Endothelial cell of umbilical vein (primary cell): ENCODE measurements at places on chromosomes 2 and 18. TPM values are rescaled to one million over a fixed set of nuclear protein-coding genes. Genes with fewer than 3 reads are reported as not detected.

The BOLL gene
- total RNA-seq: not detected in 2 replicates

The SNRPD1 gene
- total RNA-seq: 91.6 and 97.3 TPM in 2 replicates

The ELOA2 gene
- total RNA-seq: not detected in 2 replicates

The ZNF638 gene
- 109 and 111 TPM in 2 replicates for total RNA-seq

The TANC1 gene
- 86.3 and 99.4 TPM in 2 replicates for total RNA-seq

The C1QL2 gene
- not detected in 2 replicates for total RNA-seq

The CAPN14 gene
- 0.15 and 0.23 TPM in 2 replicates for total RNA-seq

The ASB3 gene
- total RNA-seq: 14.2 and 20.5 TPM in 2 replicates

DNA sequence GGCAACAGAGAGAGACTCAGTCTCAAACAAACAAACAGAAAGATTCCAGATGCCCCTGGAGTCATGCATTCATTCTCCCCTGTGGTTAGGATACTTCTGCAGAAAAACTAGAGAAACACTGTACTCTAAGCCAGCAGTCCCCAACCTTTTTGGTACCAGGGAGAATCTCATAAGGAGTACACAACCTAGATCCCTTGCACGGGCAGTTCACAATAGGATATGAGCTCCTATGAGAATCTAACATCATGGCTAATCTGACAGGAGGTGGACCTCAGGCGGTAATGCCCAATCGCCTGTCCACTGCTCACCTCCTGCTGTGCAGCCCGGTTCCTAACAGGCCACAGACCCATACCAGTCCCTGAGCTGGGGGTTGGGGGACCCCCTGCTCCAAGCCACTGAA lies 18.3 kb downstream of the PSME4 start:
- no peak for DNase-seq

DNA sequence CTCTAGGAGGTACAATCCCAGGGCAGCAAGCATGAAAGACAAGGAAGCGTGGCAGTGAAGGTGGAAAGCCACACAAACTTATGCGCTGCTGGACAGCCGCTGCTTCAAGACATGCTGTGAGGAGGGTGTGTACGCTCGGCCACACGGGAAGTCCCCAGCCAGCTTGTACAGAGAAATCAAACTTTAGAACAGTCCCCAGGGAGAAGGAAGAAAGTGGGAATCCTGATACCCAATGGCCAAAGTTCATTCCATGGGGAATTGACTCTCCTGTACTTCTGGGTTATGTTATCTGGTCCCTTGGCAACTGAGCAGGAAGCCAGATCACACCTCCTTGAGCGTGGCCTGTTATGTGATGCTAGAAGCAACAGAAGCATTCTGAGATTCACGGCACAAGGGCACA lies 86.1 kb upstream of the BOD1L2 start:
- no peak for DNase-seq

- DNase-seq: no peak
Measured at GRCh38 chr2:186379052-186379451, 107.0 kb upstream of the ZC3H15 start.

DNA sequence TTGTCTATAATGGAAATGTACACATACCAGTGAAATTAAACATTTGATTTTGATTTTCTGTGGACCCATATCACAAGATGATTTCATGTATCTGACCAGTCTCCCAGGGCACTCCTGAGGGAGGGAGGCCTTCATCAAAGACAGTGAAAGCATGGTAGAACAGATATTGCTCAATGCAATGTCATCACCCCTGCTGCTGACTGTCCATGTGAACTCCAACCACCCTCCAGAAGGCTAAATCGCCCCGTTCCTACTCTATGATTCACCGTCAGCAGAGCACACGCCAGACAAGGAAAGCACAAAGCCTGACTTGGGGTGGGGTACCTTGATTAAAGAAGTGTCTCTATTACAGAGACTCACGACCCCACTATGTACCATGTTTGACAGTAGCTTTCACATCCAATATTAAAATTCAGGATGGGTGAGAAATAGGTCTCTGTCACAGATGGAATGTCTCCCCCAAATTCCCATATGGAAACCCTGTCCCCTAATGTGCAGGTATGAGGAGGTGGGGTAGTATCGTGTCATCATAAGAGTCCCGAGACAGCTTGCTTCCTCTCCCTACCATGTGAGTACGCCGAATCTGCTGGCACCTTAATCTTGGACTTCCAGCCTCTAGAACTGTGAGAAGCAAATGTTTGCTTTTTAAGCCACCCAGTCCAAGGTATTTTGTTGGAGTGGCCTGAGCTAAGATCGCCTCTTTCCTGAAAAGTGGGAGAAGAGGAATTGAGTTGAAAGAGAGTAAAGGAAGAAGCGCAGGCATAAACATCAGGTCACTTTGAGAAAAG lies 42.4 kb downstream of the CYB5A start:
- DNase-seq: no peak

GRCh38 chr2:227188292-227188691 lies 23.9 kb downstream of the COL4A3 start:
- no peak for DNase-seq

- peak; percentile 82 for DNase-seq
Measured at GRCh38 chr2:204491528-204491927, 53.7 kb upstream of the PARD3B start.

DNA sequence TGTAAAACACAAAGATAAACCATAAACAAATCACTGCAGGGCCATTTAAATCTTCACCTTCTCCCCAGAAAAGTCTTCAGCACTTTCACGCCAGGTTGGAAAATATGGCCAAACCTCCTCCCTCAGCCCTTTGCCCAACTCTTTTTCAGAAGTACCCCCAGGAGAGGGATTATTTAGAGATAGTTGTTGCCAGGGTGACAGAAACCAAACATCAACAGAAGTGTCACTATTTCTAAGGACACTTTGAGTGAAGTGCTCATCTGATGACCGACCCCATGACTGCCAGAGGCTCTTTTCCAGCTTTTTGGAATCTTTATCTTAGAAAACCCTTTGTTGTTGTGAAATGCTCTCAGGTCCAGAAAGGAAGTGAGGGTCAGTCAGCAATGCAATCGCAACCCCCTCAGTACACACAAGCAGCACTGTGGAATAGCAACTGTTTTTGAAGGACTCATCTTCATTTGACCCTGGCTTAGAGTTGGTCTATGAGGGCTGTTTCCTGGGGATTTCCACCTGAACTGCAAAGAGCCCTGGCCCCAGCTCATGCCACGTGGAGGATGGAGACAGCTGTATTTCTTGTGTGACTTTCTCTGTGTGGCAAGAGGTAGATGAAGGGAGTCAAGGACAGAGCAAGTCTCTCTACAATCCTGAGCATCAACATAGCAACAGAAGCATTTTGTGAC lies 114.0 kb upstream of the STON1 start:
- no peak for DNase-seq

DNA sequence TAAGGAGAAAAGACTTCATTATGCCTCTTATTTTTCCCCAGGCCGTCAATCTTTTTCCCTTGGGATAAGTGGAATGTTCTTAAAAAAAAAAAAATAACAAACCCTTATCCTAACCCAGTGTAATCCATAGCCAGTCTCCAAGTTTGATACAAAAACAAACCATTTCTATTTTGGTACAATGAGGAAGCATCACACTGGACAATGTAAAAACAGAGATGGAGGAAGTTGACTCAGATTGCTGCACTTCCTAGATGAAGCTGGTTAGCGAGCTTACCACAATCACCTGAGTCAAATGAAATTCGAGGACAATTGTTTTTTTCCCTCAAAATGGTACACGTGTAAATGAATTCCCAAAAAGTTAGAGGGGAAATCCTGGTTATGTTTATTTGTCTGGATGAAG lies 259.7 kb downstream of the TCF4 start:
- DNase-seq: peak; percentile 96

GRCh38 chr18:7164323-7165004 lies 46.9 kb upstream of the LAMA1 start:
- no peak for DNase-seq

- DNase-seq: no peak
Measured at GRCh38 chr2:56347881-56348280, 164.1 kb downstream of the CCDC85A start.

GRCh38 chr2:71224935-71225334 lies 2.0 kb downstream of the PAIP2B start:
- DNase-seq: no peak

- DNase-seq: peak; percentile 49
Measured at GRCh38 chr2:12176623-12177454, 430.4 kb downstream of the LPIN1 start.

DNA sequence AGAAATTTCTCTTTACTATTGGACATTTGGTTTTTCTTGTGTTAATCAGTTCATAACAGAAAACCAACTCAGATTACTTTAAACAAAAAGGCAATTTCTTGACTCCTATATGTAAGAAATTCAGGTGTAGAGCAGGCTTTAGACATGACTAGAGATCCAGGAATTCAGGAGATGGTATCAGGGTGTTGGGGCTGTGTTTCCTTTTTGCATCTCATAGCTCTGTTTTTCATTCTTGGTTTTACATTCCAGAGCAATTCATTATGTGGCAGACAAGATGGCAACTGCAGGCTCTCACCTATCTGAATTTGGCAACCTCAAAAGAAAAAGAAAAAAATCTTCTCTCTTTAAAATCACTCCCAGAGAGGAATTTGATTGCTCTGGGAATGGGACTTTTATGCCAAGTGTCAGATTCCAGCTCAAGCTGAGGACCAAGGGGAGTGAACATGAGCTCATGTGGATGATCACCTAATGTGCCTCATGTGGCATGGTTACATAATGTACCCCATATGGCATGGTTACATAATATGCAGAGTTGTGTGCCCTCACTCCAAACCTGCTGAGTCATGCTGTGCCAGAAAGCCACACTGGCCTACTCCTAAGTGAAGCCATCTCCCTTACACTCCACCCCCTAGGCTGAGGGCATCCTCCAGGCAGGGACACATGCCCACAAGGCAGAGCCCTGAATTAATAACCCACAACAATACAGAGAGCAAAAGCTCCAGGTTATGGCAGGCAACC lies 282.7 kb downstream of the MBD2 start:
- no peak for DNase-seq
